ENCODE measurements at places on chromosomes 11 and 22. TPM values are rescaled to one million over a fixed set of nuclear protein-coding genes. Genes with fewer than 3 reads are reported as not detected.
A peak's percentile ranks its signal among the peaks of the same experiment; 100 is the strongest.

The CTSW gene
- not detected for total RNA-seq

The CCDC73 gene
- total RNA-seq: 0.11 TPM

The MFNG gene
- 1.0 TPM for total RNA-seq

The LGALS1 gene
- 103 TPM for total RNA-seq

The VSIG2 gene
- total RNA-seq: 0.80 TPM

The UBQLN3 gene
- total RNA-seq: not detected

The HINFP gene
- total RNA-seq: 13.3 TPM

The FXYD6 gene
- total RNA-seq: not detected

The OR52D1 gene
- total RNA-seq: not detected

DNA sequence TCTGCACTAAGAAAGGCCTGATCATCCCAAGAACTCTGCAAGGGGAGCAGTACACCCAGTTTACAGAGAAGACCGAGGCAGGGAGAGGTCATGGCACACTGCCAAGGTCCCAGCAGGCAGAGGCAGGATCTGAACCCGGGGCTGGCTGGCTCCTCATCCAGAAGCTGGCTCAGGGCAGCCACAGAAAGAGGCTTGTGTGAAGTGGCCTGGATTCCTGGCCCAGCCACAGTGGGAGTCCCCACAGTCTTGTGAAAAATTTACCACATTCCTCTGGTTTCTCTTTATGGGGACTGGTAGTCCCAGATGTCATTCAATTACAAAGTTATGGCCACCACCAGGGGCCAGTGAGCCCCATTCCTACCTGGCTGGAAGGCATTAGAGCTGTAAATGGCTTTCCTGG lies 440.5 kb downstream of the MIAT start:
- no peak for DNase-seq

DNA sequence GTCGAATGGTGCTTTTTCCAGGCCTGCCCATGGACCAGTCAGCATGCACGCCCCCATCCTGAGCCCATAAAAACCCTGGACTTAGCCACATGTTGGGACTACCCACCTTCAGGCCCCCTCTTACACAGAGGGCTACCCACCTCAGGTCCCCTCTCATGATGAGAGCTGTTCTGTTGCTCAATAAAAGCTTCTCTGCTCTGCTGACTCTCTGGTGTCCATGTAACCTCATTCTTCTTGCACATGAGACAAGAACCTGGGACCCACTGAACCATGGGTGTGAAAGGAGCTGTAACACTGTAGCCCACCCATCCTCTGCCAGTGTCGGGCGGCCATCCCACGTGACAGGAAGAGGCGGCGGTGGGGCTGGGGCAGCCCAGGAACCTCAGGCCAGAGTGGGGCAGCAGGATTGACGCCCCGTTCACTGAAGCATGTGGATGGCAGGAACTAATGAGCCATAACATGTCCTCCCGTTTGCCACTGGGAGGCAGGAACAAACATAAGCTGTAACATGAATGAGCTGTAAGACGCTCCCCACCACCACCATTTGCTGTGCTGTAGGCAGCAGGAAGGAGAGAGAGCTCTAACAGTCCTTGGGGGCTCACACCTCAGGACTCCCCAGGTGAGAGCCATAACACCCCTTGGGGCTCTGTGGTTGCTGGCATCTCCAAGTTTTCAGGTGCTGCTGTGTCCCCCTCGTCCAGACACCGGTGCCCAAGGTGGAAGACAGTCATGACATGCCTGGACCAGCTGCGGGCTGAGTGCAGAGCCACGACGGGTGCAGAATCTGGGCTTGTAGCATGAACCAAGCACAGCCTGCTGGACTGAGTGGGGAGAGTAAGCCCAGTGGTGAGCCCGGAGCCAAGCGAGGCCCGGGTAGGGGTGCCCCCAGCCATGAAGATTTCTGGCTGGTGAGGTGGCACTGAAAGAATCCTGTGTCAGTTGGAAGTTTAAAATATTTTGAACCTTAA lies 69.4 kb downstream of the MCHR1 start:
- DNase-seq: no peak

- DNase-seq: peak; percentile 73
These were observed 1.0 kb upstream of the TOB2 start for GRCh38 chr22:41447435-41448188.

DNA sequence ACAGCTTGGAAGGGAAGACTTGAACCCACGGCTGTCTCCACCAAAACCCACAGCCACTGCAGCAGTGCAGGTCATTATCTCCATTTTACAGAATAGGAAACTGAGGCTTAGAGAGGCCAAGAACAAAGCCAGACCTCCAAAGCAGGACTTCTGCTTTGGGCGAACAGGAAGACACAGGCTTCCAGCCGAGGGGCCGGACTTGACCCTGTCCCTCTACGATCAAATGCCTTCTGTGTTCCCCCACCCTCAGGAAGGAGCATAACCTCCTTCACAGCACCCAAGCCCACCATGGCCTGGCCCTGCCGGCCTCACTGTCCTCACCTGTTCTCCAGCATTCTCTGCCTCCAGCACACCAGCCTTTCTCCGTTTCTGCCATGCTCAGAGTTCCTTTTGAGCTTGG lies 15.8 kb downstream of the IGLL1 start:
- no peak for DNase-seq

GRCh38 chr22:42431401-42432019 lies 693 bp downstream of the NFAM1 start:
- DNase-seq: no peak

DNA sequence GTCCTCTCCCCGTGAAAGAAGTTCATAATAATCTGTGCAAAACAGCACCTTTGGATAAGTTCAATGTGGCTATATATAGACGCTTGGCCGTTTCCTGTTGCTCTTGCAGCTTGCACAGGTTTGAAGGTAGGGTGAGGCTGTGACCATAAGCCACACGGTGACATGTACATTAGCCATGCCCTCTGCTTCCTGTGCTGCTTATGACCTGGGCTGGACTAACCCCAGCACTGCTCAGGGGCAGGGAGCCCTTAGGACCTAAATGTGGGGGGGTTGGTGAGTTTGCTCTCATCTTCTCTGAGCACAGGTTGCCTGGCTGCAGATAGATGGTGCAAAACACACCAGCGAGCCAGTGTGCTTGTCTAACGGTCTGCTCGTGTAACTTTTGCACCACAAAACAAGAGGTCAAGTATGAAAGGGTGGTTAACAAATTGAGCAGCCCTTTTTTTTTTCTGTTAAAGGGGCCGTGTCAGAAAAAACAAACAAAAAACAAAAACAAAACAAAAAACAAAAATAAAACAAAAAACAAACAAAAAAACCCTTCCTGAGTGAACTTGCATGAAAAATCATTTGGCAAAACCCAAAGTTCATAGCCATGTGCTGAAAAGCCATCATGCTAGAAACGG lies 37.3 kb downstream of the FLI1 start:
- no peak for DNase-seq

DNA sequence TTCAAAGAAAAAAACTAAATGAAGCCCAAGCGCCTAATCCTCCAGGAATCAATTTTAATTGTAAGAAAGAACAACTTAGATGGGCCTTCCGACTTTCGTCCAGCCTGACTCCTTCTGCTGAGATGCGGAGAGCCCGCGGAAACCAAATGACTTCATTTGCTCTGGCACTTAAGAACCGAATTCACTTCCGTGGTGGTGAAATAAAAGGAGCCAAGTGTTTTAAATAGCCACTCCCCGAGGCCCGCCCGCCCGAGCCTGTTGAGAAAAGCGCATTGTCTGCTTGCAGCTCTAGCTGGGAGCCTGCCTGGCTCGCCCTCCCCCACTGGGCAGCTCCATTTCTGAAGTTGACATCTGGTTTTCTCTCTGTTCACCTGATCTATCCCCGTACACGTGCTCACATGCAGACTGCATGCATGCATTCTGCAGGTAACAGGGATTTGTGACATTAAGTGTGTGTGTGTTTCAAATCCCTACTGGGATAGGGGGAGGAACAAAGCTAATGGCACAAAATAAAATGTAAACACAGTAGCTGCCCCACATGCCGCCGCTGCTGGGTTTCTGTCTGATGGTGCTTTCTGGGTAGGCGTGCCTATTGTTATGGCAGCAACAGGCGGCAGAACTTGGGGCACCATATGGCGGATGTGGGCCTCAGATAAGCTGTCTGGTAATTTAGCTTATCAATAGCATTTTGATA lies 6.2 kb downstream of the TEAD1 start:
- DNase-seq: peak; percentile 44

DNA sequence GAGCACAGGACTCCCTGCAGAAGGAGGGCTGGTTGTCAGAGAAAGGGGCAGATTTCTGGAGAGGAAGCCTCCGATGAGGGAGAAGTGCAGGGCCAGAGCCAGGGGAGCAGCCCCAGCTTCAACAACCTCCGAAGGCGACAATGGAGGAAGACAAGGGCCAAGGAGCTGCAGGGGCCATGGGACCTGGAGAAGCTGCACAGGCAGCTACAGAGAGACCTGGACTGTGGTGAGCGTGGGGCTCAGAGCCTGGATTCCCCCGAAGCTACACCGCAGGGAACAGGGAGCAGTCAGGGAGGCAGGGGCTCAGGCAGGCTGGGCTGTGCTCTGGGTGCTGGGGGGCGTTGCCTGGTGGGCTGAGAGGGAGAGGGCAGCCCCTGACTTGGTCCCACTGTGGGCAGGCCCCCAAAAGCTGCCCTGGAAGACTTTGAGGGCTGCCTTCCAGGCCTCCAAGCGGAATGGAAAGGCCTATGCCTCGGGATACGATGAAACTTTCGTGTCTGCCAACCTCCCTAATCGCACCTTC lies 2.4 kb downstream of the TSGA10IP start:
- no peak for DNase-seq

DNA sequence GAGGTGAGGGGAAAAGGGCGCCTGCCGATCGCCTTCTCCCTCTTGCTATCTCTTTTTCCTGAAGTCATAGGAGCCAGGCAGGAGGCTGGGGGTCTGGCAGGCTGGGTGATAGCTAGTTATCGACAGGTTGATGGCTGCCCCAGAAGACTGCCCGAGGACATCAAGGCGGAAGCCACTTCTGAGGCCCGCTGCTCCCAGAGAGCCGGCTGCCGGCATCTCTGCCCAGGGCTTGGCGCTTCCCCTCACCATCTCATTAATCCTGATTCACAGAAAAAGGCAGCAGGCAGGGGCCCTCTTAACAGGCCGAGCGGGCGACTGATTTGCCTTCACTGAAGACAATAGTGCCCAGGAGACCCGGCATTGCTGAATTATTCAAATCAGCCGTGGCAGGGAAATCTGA lies 124.2 kb downstream of the MIAT start:
- no peak for DNase-seq

- DNase-seq: no peak
These were observed 14.2 kb downstream of the UCP2 start for GRCh38 chr11:73968356-73968966.
